Endothelial cell (in vitro differentiated cells): ENCODE measurements at places on chromosomes 7 and 10.

- DNase-seq, result no peak
Observed at GRCh38 chr7:141480953-141481352, 70.3 kb upstream of the AGK start.

GRCh38 chr7:105413887-105414437 lies 25.2 kb upstream of the SRPK2 start:
- DNase-seq, result no peak

GRCh38 chr7:26657206-26657641 lies 207.2 kb downstream of the SKAP2 start:
- peak; percentile 14 for DNase-seq

DNA sequence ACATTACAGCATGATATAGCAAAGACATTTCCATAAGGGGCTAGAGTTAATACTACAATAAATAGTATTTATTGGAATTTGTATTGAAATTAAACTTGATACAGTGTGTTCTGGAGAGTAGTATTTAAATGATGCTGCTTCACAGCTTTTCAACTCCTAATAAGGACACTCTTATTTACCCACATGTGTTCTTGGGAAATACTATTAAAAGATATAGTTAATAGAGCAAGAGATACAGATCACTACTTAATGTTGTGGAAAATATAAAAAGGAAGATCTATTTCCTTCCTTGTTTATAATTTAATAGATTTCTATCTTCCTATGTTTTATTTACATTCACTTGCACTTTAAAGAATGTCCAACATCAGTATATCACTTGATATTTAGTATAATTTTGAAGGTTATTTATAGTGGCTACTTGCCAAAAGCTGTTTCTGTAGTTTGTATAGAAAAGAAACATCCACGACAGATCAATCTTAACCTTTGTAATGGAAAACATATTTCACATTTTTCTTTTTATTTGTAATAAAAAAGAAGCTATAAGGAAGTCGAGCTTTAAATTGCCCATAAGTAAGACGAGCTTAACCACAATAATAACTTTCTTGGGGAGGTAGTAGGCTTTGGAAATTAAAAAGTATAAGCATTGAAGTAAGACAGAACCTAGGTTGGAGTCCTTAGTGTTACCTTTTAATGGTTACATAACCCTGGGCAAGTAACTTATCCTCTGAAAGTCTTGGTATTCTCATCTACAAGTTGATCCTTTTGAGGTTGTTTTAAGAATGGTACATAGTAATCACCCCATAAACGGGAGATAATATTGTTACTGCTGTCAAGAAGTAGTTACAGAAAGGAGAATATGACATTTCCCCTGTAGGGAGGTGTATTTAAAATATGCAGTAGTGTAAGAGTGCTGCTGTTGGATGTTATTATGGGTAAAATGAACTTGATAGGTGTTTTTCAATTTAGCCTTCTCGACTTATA lies 32.8 kb downstream of the CPED1 start:
- DNase-seq, result no peak

GRCh38 chr7:137731436-137731835 lies 115.3 kb downstream of the DGKI start:
- no peak for DNase-seq

DNA sequence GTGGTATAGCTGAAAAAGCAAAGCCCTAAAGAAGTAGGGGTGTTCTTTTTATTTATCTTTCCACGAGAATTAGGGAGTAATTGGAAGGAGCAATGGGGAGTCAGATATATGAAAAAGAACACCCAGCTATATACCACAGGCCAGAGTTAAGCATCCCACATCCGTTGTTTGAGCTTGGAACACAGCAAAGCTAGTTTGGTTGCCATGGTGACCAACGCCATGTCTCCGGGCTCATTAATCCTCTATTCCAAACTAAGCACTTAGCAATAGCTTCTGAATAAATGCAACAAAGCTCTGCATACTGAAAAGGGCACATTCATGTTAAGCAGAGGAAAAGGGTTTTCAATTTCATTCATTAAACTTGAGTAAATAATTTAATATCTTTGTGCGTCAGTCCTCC lies 23.5 kb downstream of the ASB4 start:
- DNase-seq, result peak; percentile 40

- no peak for DNase-seq
Observed at GRCh38 chr10:33913194-33913593, 578.7 kb upstream of the NRP1 start.

- DNase-seq, result no peak
Observed at GRCh38 chr7:50718876-50719275, 63.8 kb downstream of the GRB10 start.

- DNase-seq, result no peak
Observed at GRCh38 chr10:35808344-35808743, 166.2 kb upstream of the FZD8 start.

GRCh38 chr10:97211229-97211628 lies 25.5 kb upstream of the SLIT1 start:
- DNase-seq, result no peak

DNA sequence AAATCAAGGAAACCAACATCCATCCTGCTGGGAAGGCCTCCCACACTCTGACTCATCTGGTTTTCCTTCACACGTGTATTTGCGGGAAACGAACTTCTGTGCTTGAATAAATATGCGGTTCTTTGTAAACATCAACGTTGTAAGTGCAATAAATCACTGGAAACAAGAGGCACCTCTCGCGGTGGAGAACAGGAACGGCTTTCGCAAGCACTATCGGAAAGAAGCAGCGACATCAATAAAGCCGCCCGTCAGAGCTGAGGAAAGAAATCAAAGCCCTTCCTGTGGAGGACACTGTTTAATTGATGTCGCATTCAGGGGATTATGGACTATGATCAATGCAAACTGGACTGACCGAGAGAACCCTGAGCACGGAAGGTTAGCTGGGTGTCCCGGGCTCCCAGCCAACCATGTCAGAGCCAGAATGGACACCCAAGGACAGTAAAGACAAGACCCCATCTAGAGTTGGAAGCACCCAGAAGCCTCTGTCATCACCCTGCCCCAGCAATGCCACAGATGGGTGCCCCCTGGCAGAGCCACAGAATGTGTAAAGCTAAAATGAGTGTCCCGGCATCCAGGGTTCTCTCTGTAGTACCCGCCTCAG lies 37.6 kb downstream of the OAT start:
- DNase-seq, result no peak

GRCh38 chr7:52695973-52696595 lies 339.3 kb upstream of the POM121L12 start:
- no peak for DNase-seq

DNA sequence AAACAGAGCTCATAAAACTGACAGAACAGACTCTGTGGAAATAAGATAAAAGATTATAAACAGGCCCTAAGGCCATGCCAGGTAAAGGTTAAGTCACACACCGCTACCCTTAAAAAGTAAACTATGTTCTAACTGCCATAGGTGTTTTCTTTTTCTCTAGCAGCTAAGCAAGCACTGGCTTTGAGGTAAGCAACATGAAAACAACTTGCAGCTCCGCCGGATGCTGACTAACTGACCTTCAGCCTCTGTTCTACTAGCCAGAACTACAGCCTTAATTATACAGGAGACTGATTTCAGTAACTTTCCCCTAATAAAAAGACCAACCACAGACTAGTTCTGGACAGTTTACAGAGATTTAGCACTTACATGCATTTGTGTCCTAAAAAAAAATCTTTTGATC lies 708.3 kb downstream of the CCSER2 start:
- no peak for DNase-seq

GRCh38 chr10:127890832-127891334 lies 1.9 kb downstream of the CLRN3 start:
- no peak for DNase-seq

DNA sequence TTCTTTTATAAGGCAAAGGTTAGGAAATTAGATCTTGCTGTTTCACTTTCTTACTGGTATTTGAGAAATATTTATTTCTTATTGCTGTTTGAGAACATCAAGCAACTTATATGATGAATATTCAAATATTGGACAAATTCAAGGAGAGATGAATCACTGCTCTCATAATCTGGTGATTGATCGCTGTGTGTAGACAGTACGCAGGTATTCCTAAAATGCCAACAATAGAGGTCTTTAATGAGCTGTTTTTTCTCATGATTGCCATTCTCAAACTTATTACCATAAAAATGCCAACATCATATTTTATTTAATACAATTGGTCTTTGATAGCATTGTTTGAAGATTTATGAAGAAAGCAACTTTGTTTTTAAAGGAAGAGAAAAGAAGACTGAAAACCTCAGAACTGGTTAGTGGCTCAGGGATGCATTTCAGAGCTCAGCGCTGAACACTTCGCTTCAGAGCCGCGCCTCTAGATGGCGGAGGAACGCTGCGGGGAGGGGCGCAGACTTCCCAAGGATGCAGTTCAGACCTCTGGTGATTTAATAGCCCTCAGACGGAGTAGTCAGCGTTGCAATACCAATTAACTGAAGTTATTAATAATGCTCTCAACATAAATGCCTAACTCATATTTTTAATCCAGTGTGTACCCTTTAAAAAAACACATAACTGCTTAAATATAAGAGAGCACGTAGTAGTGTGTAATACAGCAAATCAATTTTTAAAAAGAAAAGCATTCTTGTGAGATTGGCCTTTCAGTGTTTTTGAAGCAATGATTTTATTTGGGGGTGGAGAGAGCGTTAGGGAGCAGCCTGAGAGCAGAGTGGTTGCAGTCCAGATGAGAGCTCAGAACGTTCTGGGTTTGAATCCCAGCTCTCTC lies 38.5 kb upstream of the STEAP4 start:
- peak; percentile 62 for DNase-seq

DNA sequence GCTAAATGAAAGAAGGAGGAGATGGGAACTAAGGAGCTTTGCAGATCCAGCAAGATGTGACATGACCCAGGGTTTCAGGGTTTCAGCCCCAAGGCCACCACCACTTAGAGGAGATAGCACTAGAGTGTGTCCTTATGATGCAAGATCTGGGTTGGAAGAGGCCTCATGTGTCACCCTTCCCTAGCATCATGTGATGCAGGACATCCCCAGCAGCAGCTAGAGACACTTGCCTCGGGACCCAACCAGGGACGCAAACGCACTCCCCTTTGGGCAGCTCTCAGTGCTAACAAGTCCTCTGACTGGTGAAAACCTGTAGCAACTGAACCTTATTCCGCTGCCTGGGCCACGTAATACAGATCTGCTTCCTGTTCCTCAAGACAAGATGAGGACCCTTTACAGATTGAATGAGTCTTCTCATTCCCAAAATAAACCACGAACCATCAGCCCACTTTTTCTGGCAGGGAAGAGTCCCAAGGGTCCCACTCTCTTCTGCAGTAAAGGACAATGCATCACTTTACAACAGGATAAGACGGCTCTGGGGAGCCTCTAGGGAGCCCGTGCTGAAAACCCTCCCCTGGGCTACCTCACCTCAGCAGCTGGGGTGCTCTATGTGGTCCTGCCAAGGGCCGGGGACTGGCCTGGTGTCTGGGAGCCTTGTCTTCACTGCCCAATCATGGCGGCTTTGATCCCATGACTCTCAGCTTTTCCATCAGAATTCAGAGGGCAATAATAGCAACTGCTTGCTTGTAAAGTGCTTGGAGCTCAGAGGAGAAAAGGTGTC lies 44.8 kb upstream of the GDF10 start:
- DNase-seq, result no peak

GRCh38 chr10:22320591-22321155 lies at the start of gene BMI1:
Gene BMI1 (plus strand): TSS chr10:22321099. CDS start chr10:22326450, 5,351 bp downstream.
- DNase-seq, result peak; percentile 70

- no peak for DNase-seq
Observed at GRCh38 chr10:89683883-89684282, 17.5 kb upstream of the KIF20B start.

DNA sequence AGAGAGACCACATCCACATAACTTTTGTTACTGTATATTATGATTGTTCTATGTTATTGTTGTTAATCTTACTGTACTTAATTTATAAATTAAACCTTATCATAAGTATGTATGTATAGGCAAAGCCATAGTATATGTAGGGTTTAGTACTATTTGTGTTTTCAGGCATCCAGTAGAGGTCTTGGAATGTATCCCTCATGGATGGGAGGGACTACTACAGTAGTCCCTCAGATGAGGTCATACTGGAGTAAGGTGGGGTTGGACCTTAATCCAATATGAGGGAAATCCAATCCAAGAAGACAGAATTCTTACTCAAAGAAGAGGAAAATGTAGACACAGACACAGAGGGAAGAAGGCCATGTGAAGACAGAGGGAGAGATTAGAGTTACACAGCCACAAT lies 34.1 kb upstream of the MALRD1 start:
- no peak for DNase-seq

- no peak for DNase-seq
Observed at GRCh38 chr10:131577178-131577555, 265.6 kb upstream of the TCERG1L start.

DNA sequence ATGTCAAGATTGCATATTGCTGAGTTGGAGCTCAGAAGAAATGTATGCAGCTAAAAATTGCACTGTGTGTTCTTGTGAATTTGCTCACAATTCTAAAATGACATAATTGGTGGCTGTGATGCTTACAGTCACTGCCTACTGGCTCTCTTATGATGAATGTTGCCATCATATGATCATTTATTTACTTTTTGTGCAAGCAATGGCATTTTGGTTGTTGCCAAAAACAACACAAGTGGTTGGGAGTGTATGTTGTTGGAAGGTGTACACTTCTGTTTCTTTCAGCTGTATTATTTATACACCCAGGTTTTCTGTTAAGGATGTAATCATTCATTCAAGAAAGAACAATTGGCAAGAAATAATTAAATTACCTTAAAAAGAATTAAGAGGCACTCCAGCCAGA lies 28.9 kb downstream of the PON1 start:
- no peak for DNase-seq

GRCh38 chr10:16606421-16606820 lies 84.7 kb upstream of the C1QL3 start:
- DNase-seq, result no peak

DNA sequence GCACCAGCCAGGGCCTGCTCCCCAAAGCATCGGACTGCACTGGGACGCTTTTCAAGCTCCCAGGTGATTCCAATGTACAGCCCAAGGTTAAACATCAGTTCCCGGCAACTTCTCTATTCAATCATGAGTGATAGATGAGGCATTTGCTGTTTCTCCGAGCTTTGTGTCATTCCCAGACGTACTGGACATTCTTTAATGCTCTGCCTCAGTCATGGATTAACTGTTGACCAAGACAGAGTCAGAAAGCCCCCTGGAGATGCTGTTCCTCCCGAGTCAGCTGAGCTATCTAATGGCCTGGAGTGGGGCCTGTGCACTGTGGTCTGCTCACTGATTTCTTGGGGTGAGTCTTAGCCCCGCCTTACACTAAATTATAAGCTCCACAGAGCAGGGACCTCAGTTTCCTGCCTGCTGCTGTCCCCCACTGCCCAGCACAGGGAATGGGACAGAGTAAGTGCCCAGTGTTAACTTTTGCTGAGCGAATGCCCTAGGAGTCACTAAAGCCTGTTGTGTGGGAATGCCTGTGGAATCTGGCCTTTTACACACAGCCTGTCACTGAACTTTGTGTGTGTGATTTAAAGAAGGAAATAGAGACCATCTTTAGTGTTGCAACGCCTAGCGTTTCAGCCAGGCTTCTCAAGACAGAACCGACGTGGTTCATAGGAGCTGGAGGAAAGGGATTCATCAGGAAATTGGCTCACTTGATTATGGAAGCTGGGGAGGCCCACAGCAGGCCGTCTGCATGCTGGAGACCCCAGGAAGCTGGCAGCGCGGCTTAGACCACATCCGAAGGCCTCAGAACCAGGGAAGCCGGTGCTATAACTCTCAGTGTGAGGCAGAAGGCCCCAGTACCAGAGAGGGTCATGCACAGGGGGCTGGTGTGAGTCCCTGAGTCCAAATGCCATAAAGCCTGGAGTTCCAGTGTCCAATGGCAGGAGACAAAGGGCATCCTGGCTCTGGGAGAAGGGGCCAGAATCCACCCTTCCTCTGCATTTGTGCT lies 29.3 kb upstream of the RNF32 start:
- DNase-seq, result no peak
